ENCODE measurements at places on chromosomes 6 and 20.

- DNase-seq = no peak
These were observed 1166.3 kb upstream of the CITED2 start for GRCh38 chr6:140540743-140541142.

- DNase-seq = no peak
These were observed 73.6 kb upstream of the FLRT3 start for GRCh38 chr20:14410869-14411555.

DNA sequence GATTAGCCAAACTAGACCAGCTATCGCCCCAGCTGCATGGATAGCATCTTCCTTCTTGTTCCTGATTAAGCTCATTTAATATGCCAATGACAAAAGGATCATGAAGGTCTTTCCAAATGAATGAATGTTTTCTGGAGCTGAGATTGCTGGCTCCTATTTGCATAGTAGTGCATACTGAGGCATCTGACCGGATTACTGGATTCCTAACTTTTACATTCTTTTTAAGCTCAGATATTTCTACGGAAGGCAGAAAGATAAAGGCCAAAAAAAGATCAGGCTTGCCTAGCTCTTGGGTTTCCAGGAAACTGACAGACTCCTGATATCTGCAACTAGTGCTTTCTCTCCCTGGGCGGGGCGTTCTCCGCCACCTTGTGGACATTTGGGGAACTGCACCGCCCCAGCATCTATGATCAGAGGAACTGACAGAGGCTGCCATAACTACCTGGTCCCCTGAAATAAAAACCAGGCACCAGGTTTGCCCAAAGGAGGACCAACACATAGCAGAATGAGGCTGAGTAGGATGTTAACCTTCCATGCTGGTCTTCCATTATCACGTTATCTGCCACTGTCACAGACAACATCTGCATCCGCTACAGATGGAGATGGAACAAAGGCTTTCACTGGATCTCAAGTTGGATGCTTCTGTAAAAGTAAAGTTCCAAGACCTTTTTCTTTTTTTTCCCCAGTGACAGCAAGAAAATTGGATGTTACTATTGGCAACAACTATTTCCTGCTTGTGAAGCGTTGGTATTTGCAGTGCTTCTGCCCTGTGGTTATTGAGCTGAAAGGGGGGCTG is 33.2 kb downstream of the NT5E start:
- peak; percentile 68 for DNase-seq

DNA sequence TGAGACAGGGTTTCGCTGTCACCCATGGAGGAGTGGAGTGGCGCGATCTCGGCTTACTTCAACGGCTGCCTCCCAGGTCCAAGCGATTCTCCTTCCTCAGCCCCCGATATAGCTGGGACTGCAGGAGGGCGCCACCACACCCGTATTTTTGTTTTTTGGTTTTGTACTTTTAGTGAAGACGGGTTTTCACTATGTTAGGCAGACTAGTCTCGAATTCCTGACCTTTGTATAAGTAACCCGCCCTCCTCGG is 115.4 kb upstream of the BTN3A2 start:
- DNase-seq = no peak

GRCh38 chr6:34232901-34233300 is 3.8 kb upstream of the HMGA1 start:
- no peak for DNase-seq

DNA sequence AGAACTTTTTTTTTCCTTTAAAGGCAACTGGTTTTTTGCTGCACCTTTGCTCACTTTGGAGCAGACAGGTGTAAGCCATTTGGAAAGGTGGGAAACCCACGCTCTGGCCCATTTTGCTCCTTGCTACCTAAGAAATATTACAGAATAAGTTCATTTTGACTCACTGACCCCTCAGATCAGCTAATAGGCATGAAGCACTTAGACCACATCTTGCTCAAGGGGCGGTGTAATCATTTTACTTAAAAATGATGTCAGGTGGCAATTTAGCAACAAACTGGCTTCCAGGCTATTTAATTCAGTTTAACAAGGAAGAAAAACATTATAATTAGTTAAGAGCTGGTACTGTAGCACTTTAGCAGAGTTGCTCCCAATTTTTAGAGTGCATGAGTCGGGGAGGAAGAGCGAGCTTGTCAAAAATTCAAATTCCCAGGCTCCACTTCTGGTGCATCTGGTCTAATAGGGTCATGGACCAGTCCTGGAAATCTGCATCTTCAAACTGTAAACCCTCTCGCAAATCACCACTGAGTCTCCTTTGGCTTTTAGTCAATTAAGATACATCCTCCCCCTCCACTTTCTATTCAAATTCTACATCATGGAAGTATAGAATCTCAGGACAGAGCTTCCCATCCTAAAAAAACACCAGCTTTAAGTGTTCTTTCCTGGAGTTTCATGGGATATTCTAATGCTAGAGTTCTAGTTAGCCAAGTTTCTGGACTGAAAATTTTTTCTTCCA is 38.2 kb downstream of the JAG1 start:
- DNase-seq = no peak

- DNase-seq = no peak
These were observed 71.8 kb downstream of the ARHGAP18 start for GRCh38 chr6:129638055-129638684.

GRCh38 chr6:102215425-102215824 is 821.9 kb downstream of the GRIK2 start:
- DNase-seq = no peak

- DNase-seq = no peak
These were observed 58.9 kb downstream of the GMDS start for GRCh38 chr6:2186516-2186915.

DNA sequence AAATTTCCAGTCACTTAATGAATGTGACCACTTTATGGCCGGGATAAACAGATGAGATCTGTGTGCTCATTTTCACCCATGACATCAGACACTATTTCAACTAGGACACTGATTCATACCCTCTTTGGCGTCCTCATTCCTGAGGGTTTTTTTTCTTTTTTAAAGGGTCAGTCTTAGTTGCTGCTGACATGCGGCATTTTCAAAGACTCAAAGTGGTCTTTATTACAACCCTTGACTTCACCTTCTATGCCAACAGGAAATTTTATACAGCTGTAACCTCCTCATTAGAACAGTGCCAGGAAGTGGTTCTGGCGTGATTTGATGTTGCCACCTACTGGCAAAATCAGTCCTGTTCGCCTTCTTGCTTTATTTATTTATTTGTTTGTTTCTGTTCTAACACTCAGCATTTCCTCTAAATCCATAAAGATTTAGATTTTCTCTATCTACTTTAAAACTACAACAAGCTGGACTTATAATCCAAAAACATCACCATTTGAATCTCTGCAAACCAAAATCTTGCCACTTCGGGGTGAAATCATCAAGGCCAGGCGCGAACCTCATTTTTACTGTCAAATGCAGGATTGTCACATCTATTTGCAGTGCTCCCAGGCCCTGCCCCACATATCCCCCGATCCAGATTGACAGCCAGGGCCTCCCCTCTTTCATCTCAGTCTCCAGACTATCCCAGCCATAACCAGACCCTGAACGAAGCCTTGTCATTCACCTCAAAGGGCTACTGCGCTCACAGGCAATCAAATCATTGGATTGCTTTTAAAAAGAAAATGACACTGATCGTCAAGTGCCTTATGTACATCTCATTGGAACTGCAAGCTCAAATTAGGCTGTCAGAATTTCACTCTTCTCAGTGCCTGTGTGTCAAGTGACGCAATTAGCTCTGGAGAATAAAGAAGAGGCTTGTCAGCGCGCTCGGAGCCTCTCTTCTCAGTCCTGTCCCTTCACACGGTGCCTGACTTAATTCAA is 77.5 kb downstream of the C6orf118 start:
- no peak for DNase-seq

DNA sequence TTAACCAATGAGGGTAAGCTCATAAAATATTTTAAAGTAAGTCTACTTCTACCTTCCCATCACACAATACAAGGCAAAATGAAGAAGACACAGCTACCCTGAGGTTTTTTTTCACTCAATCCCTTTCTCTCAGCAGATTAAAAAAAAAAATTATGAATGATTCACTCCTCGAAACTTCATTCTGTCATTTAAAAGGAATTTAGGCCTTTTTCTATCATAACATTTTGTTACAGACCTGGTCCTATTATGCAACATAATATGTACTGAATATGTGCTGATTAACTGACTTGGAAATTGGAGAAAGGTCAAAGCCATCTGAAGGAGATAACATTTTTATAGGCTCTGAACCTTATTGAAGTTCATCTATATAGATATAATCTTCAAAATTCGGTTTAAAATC is 45.5 kb downstream of the PRL start:
- DNase-seq = no peak

- DNase-seq = no peak
These were observed 164.8 kb upstream of the QKI start for GRCh38 chr6:163249651-163250101.
